ENCODE measurements at places on chromosomes 1 and 21.

DNA sequence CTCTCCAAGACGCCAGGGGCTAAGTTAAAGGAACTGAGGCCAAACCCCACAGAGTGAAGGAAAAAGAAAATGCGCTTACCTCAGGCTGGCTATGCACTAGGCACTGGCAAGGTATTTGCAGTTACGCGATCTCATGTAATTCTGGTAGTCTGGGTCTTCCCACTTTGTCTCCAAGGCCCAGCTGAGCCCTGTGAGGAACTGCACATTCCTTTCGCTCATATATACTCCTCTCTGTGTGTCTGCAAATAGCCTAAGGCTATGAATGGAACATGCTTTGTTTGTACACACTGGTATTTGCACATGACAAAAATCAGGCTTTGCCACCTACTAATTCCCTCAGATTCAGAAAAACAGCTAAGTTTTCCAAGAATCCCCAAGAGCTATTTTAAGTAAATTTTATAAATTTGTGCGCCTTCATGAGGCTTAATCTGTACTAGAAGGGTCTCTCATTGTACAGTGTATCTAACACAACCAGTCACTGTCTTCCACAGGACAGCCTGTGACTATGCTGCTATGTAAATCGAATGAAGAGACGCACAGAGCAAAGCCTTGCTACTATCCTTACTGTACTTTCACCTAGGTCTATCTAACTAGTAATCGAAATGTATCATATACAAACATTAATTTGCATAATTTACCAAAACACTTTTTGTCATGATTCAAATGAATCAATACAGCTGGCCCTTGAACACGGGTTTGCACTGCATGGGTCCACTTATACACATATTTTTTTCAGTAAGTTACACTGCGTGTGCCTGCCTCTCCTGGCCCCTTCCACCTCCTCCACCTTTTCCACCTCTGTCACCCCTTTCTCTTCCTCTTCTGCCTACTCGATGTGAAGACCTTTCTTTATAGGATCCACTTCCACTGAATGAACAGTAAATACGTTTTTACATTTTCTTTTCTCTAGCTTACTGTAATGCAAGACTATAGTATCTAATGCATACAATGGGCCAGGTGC lies 87.0 kb downstream of the SIPA1L2 start:
- no peak for DNase-seq

DNA sequence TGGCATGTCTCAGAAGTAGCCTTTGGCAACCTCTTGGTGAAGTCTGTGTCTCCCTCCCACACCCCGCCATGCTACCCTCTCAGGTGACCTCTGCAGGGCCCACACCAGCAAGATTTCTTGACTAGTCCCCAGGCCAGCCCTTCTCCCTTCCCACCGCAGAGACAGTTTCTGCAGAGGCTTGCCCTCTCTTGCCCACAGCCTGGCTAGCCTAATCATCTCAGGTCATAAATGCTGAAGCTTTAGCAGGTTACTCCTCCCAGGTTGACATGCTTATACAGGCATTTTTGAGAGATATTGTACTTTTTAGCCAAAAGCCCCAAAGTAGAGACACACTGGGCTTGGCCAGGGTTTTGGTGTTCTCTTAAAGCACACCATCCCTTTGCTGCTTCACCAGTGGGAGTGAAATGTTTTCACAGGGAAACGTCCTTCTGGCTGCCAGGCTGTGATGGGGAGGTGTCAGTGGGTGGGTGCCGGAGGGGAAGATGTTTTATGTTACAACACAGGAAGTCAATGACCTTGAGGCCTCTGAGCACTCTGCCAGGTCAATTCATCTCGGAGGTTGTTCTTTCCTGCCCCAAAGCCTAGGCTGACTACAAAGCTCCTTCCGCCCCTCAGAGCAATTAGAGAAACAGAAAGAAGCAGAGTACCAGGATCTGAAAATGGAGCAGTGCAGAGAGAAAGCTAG lies 58.5 kb downstream of the STYXL2 start:
- no peak for DNase-seq

- no peak for DNase-seq
Measured at GRCh38 chr1:43686801-43687200, 20.5 kb upstream of the ST3GAL3 start.

- no peak for DNase-seq
Measured at GRCh38 chr21:45014747-45015468, 59.5 kb upstream of the ADARB1 start.

GRCh38 chr1:220275430-220275829 lies 3.2 kb upstream of the RAB3GAP2 start:
- no peak for DNase-seq

GRCh38 chr1:25478633-25479032 lies 47.9 kb downstream of the MACO1 start:
- DNase-seq, result no peak

DNA sequence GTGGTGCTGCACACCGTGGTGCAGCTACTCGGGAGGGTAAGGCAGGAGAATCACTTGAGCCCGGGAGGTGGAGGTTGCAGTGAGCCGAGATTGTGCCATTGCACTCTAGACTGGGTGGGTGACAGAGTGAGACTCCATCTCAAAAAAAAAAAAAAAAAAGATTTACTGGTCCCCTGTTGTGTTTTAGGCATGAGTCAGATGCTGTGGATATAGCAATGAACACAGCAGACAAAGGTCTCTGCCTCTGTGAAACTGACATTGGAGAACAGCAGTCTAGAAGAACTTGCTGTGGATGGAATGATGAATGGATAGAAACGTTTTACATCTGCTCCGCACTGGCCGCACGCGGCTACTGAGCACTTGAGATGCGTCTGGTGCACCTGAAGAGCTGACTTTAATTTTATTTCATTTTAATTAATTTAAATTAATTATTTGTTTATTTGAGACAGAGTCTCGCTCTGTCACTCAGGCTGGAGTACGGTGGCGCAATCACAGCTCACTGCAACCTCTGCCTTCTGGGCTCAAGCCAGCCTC lies 24.5 kb upstream of the EPHA2 start:
- DNase-seq, result no peak

- no peak for DNase-seq
Measured at GRCh38 chr1:40971966-40972365, 7.5 kb upstream of the CTPS1 start.

DNA sequence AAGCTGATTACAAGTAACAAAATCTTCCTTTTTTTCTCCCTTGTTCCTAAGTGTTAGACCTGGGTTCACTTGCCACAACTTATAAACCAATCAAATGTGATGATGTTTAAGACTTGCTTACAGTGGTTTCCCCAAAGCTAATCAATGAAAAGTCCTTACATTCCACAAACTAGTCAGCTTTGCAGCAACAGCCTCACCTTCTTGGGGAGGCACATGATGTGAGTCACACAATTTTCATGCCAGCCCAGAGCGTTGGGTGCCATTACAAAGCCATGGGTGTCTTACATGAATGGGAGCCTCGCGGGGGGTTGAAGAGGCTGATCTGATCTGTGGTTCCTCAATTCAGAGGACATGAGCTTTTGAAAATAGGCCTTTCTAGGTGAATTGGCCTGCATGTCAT lies 91.6 kb upstream of the UBE2U start:
- DNase-seq, result no peak

- peak; percentile 90 for DNase-seq
Measured at GRCh38 chr1:46036894-46037839, 95.3 kb downstream of the PIK3R3 start.

DNA sequence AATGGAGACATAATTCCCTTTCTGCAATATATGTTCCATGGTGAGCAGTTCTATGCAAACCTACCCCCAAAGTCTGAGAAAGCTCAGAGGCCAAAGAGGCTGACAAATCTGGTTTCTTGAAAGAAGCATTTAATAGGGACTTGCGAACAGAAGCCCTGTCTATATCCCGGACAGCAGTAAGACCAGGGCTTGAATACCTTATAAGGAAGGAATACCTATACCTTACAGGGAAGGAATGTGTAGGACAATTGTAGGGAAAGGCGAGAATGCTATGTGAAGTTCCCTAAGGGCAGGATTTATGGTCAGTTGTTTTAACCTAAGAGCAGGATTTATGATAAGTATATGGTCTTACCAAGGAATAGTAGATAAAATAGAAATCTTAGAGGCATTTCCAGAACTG lies 5.0 kb upstream of the SLC41A1 start:
- no peak for DNase-seq

DNA sequence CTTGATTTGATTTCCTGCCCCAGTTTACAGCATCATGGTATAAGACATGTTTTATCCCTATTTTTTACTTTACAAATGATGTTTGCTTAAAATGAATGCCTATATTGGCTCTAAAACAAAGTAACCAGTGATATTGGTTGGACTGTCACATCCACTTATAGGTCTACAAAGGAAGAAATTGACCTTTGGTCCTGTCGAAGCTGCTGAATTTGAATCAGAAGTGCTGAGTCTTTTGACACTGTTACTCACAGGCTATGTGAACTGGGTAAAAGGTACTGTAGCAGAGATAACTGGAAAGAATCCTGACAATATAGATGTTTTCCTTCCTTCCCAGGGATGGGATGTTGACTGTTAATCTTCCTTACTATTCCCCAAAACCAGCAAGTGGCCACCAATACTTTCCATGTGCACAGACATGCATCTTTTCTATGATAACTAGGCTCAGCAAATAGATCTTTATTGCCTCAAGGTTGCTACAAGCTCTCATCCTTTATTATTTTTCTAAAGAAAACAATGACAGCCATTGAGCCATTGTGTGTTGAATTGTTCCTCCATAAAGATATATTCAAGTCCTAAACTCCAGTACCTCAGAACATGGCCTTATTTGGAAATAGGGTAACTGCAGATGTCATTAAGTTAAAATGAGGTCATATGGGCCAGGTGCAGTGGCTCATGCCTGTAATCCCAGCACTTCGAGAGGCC lies 175.9 kb upstream of the NR5A2 start:
- DNase-seq, result no peak

DNA sequence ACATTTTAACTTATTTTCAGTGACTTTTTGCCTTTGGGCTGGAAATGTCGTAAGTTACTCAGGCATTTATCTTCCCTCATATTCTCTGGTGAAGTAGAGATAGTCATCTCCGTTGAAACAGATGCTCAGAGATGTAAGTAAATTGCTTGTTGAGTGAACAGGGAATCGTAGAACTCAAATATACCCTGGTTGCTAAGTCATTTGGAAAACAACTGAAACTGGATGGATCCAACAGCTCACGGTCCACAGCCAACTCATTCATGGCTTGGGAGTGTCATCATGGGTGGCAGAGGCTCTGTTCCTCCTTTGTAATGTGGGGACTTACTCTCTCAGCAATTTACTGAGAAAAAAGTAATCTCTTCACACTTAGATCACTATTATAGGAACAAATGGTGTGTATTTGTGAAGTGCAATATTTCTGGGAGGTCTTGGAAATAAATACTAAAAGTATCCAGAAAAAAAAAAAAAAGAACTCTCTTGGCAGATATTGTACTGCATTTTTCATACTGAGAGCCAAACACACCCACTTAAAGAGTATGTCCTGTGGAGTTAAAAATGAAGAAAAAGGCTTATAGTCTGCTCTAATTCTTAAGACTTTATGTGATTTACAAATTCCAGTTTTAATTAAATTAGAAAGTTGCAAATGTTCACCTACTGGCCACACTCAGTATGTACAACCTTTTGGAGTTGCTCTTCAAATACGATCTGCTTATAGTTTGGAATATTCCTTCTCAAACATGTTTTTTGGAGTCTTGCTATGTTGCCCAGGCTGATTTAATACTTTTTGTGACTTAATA lies 107.4 kb downstream of the LEPR start:
- DNase-seq, result peak; percentile 37

- DNase-seq, result no peak
Measured at GRCh38 chr1:113805639-113806038, 6.6 kb downstream of the RSBN1 start.

DNA sequence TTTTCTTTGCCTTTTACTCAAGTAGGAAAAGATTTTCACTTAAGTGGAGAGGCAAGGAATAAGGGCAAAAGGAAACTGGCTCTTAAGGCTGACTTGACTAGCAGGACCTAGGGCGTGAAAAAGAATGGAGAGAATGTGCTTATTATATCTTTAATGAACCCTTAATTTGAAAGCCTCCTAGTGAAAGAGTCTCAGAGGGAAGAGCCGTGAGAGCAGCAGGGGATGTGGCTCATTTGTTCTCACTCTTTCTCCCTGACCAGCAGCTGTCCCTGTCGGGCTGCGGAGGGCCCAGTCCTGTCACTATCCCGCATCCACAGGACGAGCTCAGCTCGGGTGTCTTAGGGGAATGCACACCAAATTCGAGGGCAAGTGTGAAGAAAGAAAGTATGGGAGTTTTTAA lies 180.1 kb downstream of the EDEM3 start:
- DNase-seq, result no peak
